ENCODE measurements at places on chromosomes 1 and 21.

GRCh38 chr1:214271174-214271858 is 9.6 kb upstream of the SMYD2 start:
- DNase-seq, result no peak

DNA sequence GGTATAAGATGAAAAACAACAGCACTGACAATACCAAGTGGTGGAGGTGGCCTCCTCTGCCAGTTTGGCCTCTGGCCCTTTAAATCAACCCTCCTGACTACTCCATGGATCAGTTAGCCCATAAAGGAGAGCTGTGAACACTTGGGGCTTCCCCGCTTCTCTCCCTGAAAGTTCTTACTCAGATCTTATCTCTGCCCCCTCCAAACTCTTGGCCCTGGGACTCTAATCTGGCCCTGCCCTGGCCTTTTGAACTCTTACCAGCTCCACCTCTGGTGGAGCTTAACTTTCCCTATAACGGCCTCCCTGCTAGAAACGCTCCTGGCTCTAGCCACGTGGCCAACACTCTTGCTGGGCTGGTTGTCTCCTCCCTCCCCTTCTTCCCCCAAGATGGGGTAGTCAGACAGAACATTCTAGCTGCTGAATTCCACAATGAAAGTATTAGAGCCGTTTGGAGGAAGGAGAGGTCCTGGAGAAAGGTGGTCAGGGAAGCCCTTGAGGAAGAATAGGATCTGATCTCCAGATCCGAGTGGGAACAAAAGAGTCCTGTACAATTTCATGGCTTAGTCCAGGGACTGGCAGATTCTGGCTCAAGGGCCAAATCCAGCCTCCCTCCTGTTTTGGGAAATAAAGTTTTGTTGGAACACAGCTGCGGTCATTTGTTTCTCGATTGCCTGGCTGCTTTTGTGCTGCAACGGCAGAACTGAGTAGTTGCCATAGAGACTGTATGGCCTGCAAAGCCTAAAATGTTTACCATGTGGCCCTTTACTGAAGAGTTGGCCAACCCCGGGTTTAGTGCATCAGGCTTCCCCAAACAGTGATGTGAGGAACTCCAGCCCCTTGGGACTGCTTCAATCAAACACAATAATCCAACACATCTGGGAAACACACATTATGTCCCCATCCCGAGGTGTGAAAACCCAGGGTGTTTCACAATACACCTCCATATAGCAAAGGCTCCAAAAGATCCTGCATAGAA is 9.5 kb upstream of the PIGR start:
- DNase-seq, result no peak

DNA sequence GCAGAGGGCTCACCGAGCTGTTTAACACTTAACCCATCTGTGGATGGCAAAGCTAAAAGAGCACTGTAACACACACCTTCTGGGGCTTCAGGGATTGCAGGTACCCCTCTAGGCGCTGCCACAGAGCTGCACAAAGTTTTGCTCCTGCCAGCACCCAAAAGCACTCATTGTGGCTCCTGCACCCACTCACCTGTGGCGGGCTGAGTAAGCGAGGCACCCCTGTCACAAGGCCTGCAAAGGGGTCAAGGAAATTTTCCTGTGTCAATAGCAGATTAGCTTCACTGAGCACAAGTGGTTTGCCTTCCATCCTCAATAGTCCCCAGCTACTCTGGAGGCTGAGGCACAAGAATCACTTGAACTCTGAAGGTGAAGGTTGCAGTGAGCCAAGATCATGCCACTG is 29.5 kb upstream of the KCNK1 start:
- DNase-seq, result no peak

- DNase-seq, result no peak
Measured at GRCh38 chr1:18176619-18177018, 69.0 kb downstream of the IGSF21 start.

GRCh38 chr1:25799935-25800702 is at the start of gene SELENON:
Gene SELENON (plus strand): TSS chr1:25800193. CDS start chr1:25800231, 38 bp downstream.
- DNase-seq, result peak; percentile 49

GRCh38 chr1:61130338-61131000 is 48.1 kb downstream of the NFIA start:
- no peak for DNase-seq

- DNase-seq, result no peak
Measured at GRCh38 chr1:84245563-84245962, 55.9 kb upstream of the SAMD13 start.

DNA sequence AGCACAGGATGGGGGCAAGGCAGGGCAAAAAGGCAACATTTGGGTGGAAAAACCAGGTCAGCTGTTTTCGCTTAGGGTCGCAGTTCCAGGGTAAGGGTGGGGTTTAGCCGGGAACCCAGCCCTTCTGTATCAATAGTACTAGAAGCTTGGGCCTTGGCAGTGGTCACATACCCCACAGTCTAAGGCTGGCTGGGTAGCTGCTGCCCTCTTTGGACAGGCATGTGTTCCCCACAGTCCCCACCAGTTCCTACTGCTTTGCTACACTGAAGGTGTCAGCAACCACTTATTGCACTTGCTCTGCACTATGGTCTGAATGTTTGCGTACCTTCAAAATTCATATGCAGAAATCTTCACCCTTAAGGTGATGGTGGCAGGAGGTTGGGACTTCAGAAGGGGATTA is 349.8 kb downstream of the LTN1 start:
- no peak for DNase-seq

DNA sequence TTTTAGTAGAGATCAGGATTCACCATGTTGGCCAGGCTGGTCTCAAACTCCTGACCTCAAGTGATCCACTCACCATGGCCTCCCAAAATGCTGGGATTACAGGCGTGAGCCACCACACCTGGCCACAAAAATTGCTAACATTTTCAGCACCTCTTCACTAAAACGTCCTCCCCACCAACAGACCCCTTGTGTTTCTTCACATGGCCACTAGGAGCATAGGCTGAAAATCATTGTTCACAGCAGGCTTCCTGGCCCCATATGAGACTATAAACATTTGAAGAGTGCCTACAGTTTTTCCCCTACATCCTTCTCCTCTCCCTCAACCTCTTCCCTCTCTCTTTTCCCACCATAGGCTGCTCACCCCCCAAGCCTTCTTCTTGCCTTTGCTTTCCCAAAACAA is 28.0 kb upstream of the SFPQ start:
- peak; percentile 22 for DNase-seq

DNA sequence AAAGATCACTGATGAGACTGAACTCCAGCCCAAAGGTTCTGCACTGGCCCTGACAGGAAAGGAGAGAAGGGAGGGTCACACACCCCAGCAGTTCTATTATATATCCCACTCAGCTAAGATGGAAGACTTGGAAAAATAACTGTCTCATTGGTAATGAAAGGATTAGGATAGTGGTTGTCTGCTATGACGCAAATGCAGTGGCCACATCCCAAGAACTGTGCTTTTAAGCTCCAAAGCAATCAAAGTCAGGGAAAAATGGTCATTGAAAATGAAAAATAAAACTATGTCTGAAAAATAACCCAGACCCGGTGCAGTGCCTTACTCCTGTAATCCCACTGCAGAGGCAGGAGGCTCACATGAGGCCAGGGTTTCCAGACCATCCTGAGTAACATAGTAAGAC is 31.0 kb downstream of the PSMG1 start:
- DNase-seq, result no peak

GRCh38 chr1:38268226-38268625 is 221.6 kb upstream of the POU3F1 start:
- DNase-seq, result no peak

DNA sequence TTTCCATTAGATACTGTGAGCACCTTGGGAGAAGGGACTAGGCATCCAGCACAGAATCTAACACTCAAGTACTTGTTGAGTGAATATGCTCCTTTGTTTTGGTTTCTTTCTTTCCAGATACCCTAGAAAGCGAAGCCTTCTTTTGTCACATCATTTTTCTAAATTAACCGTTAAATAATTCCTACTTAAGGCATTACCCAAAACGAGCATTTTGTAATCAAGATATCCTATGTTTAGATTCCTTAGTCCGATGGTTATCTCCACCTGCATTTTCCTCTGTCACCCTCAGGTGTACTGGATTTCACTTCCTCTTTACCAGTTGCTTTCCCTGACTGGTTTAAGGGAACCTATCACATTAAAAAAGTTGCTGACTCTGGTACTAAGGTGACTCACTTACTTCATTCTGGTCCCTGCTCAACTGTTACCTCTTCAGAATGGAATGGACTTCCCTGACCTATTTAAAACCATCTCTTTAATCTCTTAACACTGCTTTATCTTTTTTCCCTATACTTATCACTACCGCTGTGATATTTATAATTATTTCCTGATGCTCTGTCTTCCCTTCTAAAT is 3.2 kb downstream of the B3GALNT2 start:
- no peak for DNase-seq

DNA sequence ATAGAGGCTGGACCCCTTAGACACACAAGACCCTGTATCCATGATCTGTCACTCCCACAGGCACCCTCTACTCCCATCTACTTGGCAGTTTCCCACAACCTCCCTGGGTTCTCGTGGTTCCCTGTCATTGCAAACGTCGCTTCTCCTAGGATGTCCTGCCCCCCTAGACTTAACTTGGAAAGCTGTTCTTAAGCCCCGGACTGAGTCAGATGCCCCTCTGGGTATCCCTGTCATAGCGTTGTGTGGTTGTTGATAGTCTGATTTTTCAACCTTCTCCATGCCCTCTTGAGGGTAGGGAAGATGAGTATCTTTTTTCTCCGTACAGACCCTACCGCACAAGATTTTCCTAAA is 11.8 kb downstream of the RCC1 start:
- DNase-seq, result no peak

- DNase-seq, result no peak
Measured at GRCh38 chr1:54163573-54163972, 10.8 kb upstream of the CDCP2 start.

DNA sequence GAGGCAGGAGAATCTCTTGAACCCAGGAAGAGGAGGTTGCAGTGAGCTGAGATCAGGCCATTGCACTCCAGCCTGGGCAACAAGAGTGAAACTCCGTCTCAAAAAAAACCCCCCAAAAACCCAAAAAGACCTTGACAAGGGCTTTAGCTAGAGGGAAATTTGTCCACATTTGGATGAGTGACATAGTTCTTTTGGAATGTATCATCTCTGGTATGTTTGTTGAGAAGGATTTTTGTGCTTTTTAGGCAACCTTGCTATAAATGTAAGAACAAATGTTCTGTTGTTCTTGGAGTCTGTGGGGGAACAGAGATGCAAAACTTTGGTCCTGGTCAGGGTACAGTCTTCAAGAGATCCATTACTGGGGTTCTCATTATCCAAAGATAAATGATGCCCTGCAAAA is 28.9 kb downstream of the INAVA start:
- DNase-seq, result no peak

- DNase-seq, result no peak
Measured at GRCh38 chr1:26357121-26357602, 3.2 kb upstream of the CRYBG2 start.

- DNase-seq, result no peak
Measured at GRCh38 chr1:226085675-226086285, 23.3 kb downstream of the H3-3A start.

DNA sequence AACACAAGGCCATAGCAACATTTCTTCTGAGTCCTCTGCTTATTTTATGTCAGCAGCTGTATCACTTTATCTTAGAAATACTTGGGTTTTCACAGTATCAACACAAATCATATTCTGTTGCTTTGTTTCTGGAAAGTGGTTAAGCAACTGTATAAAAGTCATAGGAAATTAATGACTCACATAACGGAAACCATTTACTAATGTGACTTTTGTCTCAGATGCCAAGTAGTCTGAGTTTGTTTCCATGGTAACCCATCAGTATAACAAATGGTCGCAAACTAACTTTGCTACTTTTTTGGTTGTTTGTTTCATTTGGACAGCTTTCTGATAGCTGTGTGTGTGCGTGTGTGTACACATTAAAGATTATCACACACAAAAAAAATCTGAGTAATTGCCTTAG is 31.1 kb downstream of the EEIG2 start:
- peak; percentile 87 for DNase-seq

- no peak for DNase-seq
Measured at GRCh38 chr1:22290157-22290556, 147.3 kb upstream of the WNT4 start.

DNA sequence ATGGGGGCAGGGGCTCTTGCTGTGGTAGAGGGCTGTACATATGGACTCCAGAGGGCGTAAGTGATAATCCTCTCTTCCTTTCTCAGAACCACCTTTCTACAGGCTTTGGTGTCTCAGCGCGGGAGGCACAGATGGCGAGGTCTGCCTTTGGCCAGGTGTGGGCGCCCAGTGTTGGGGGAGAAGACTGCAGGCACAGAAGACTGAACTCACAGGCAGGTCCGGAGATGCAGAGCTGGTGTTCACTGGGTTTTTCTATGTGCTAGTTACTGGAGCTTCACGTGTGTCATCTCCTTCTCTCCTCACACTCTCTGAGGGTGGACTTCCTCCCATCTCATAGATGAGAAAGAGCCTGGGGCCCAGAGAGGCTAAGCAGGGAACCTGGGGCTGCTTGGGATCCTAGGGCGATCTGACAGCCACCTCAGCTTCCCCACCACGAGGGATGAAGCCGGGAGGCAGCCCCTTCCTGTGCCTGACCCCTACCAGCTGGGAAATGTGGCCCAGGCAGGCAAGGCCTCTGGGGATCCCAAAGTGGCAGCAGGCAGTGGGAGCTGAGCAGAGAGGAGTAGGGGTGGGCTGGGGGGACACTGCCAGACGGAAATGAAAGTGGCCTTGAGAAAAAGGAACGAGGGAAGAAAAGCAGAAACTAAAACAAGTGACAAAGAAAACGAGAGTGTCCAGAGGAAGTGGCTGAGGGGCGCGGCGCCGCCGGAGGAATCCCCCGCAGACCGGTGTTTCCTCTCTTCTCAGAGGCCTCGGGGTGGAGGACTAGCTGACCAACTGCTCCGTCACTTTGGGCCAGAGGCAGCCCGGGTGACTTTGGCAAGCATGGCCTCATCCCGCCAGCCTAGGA is 191.6 kb downstream of the HIVEP3 start:
- DNase-seq, result peak; percentile 43

GRCh38 chr1:218524526-218524925 is 179.4 kb downstream of the TGFB2 start:
- no peak for DNase-seq

- DNase-seq, result no peak
Measured at GRCh38 chr1:110319332-110320167, 19.6 kb upstream of the RBM15 start.

GRCh38 chr21:42991992-42992740 is 17.8 kb downstream of the PKNOX1 start:
- DNase-seq, result no peak

- DNase-seq, result no peak
Measured at GRCh38 chr1:30550365-30551220, 172.8 kb downstream of the MATN1 start.

DNA sequence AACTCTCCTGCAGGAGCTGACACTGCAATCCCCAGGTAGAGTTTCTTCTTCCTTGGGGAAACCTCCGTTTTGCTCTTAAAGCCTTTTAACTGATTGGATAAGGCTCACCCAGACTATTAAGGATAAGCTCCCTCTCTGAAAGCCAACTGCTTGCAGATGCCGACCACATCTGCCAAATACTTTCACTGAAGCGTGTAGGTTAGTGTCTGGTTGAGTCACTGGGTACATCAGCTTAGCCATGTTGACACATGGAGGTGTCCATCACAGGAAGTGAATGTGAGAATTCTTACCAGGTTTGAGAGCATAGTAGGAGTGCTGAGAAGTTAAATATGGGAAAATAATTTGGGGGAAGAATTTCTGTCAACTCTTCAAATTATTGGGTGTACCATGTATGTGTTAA is 202.0 kb downstream of the AJAP1 start:
- no peak for DNase-seq

- no peak for DNase-seq
Measured at GRCh38 chr1:30135698-30136097, 587.7 kb downstream of the MATN1 start.
